Dermis blood vessel endothelial cell (primary cell): ENCODE measurements at places on chromosomes 2 and 18. TPM values are rescaled to one million over a fixed set of nuclear protein-coding genes. Genes with fewer than 3 reads are reported as not detected.

- no peak for DNase-seq
Measured at GRCh38 chr2:100691846-100692245, 128.1 kb upstream of the NPAS2 start.

DNA sequence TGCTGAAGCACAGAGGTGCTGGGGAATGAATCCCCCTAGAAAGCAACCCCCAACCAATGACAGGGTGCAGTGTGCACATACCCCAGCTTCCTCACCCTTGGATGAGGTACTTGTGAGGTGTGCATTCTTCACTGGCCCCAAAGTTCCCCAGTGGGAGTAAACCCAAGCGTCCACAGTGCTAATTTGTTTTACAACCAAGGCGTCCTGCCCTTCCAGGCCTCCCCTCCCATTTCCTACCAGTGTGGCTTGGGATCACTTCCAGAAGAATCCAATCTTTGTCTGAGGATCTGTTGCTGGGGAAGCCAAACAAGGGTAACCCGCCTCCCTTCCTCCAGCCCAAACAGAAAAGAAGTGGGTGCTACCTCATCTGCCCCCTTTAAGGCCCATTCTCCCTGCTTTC, 40.3 kb upstream of the TEX51 start:
- DNase-seq, result no peak

DNA sequence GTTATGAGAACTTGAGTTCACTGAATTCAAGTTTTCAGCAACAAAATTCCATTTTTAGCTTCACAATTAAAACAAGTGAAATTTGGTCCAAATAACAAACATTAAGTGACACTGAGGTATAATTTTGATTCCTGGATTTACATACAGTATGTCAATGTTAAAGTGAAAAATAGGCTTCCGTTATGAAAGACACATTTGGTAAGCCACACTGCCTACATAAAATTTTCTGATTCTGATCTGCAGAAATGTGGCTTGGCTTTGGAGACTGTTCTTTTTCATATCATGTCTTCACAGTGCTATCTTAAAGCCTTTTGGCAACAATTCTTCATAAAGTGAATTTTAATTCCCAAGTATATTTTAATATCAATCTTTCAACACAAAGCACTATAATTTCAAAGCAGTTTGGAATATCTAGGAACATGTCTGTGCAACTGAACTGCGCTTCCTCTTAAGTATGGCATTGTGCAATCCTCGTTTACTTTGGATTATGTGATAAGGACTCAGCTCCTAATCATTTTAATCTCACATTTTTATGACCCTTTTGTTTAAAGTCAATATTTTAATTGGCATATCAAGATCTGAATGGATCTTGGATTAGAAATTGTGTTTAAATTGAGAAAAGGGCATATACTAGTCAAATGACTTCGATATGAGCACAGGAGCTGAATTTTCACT, 60.0 kb downstream of the RBMS1 start:
- DNase-seq, result no peak

GRCh38 chr18:10289251-10289650, 165.2 kb upstream of the APCDD1 start:
- no peak for DNase-seq

DNA sequence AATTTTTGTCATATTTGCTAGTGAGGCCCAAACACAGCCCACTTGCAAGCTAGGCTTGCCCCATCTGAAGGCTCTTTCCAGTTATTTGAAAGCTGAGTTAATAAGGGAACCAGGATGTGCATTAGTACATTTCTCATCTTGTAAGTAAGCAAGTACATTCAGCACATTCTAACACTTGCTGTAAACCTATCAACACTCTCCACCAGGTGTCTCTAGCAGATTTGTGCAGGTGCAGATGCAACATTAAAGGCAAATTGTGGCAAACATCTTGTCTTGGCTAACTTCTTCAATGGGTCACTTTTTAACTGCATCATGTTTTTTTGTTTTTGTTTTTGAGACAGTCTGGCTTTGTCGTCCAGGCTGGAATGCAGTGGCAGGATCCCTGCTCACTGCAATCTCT, 25.3 kb upstream of the MFSD6 start:
- DNase-seq, result peak; percentile 80

SERPINB2 gene
- not detected in 2 replicates for total RNA-seq

RDH14 gene
- 25.1 and 32.0 TPM in 2 replicates for total RNA-seq

GPR45 gene
- total RNA-seq, result not detected in 2 replicates
